ENCODE measurements at places on chromosomes 3 and 15.

GRCh38 chr3:142946861-142947260 is 16.6 kb downstream of the PAQR9 start:
- no peak for DNase-seq

DNA sequence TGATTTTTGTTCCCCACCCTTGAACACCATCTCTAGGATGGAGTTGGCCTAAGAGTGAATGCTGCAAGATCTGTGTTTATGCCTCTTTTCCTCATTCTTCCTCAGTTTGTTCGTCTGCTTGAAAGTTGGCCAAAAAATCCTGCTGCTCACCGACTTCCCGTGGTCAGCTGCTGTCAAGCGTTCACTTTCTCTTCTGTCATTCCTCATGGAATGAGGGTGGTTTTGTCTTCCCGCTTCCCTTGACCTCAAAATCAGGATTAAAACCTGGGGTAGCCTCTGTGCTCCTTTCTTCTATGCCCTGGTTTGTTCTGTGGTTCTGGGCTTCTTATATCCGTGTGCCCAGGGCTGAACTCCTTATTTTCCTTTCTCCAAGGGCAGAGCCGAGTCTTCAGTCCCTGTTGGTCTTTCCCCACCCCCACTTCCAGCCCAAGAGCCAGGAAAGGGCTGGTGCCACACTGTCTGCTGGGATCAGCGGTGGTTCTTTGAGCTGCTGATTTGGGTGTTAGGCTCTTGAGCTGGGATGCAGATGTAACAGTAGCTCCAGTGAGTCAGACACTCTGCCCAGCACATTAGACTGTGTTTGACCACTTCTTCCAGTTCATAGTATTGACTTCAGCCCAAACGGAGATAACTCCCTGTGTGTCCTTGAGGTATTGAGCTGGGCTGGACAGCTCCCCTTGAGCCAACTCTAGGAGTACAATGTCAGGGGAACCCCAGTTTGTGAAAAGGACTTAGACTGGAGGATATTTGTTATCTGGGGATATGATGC is 2.3 kb downstream of the SERF2 start:
- DNase-seq, result no peak

DNA sequence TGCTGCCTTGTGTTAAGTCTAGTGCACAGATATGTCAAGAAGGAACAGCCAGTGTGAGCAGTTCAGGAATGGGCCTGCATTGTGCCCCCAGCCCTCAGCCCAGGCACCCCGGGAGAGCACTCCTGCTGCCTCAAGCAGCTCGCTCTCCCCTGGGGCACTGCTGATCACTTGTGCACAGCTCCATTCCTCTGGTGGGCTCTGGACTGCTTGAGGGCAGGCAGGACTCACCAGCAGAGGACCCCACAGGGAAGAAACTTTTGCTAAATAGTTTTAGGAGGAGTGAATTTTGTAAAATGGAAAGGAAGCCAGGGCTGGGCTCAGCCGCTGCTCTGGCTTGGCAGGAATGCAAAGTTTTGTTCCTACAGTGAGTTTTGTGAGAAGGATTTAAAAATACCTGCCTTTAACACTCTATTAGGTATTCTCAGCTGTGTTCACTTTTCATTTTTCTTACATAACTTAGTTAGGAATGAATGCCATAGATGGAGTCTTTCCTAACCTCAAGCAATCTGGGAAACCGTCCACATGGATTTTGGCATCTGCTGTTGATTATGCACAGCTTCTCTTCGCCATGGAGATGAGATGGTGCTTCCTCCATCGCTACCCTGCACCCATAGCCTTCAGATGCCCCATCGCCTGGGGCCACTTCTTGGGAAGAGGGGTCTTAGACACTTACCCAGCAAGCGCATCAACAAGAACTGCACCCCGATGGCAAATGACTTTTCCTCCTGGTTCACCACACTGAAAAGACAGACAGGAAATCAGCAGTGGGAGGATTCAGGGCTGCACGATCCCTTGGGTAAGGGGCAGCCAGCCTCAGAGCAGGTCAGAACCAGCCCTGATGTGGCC is 42.3 kb upstream of the RAB6B start:
- DNase-seq, result peak; percentile 55

GRCh38 chr3:53618936-53619335 is 124.5 kb downstream of the CACNA1D start:
- DNase-seq, result no peak

DNA sequence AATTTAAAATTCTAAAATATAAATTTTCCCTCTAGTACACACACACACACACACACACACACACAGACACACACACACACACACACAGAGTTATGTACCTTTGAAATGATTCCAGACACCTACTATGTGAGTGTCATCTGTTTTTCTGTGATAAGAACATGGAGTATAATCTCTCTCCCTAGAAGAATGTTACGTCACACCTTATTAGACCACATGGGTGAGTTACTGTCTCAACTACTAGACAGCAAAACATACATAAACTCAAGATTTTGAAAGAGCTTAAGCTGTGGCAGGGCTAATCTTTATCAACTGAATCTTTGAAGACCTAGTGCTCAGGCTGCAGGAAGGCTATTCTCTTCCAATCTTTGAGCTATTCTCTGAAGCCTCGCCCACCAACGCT is 385.9 kb upstream of the BCHE start:
- no peak for DNase-seq

GRCh38 chr3:59854061-59854709 is 804.4 kb upstream of the CFAP20DC start:
- no peak for DNase-seq

GRCh38 chr15:84736375-84736774 is 12.0 kb upstream of the ZNF592 start:
- DNase-seq, result no peak

DNA sequence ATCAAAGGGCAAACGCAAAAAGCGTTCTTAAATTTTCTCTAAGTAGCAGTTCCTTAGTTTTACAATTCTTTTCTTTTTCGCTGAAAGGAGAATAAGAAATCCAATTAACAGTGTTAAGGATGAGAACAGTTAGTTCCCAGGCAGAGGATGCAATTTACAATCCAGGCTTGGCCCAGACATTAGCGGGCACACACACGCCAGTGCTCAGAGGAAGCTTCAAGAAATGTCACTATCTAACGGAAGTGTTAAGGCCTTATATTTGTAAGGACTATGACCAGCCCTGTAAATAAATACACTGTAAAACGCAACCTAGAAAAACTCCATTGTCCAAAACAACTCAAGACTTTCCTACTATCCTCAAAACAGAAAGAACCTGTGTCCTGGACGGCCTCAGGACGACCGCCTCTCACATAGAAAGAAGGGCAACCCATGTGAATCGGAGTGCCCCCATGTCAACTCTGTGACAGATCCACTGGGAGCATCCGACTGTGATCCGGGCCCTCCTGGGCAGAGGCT is 1.3 kb downstream of the ACAP2 start:
- DNase-seq, result no peak

- no peak for DNase-seq
These were observed 325 bp downstream of the ALCAM start for GRCh38 chr3:105367063-105367405.

DNA sequence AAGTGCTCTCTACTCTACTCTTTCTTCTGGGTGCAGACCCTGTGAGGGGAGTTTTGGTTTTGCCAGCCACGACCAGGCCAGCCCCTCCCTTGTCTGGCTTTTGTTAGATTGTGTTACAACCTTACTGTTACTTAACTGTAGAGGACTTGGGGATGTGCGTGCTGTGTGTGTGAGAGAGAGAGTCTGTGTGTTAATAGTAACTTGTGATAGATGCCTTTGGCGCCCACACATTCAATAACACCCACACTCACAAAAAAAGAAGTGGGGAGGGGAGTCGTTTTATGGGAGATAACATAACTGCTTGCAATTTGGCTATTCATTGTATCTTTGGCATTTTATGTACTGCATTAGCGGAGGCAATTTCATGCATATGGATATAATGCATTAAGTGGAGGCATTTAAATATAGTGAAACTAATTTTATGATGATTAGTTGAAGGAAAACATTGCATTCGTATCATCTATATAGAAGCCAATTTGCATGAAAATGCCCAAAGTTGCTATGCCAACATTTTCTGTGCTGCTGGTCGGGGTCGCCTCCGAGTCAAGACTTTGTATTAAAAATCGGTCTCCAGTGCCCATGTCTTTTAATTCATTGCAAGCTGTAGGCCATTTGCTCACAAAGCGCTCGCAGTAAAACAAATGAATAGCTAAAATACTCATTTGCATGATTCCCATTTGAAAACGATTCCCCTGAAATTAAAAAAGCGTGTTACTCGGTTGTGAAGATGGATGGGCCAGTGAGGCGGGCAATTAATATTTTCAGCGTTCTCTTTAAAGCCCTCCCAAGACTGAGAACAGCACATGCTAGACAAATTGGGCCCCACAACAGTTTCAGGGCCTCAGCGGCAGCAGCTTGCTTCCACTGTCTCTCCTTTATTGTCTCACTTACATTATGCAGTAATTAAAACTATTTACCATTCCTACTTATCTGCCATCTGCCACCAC is 158.5 kb upstream of the SMAD3 start:
- DNase-seq, result no peak

Measured in hippocampal formation (tissue), 2 donors.